ENCODE measurements at places on chromosomes 3 and 15.

GRCh38 chr15:68059630-68060029, 5.5 kb downstream of the PIAS1 start:
- DNase-seq = no peak

GRCh38 chr15:57284535-57284934, 91.8 kb upstream of the CGNL1 start:
- no peak for DNase-seq

GRCh38 chr3:5298453-5298852, 110.9 kb downstream of the EDEM1 start:
- no peak for DNase-seq

- no peak for DNase-seq
Measured at GRCh38 chr15:85430406-85431204, 50.2 kb downstream of the AKAP13 start.

DNA sequence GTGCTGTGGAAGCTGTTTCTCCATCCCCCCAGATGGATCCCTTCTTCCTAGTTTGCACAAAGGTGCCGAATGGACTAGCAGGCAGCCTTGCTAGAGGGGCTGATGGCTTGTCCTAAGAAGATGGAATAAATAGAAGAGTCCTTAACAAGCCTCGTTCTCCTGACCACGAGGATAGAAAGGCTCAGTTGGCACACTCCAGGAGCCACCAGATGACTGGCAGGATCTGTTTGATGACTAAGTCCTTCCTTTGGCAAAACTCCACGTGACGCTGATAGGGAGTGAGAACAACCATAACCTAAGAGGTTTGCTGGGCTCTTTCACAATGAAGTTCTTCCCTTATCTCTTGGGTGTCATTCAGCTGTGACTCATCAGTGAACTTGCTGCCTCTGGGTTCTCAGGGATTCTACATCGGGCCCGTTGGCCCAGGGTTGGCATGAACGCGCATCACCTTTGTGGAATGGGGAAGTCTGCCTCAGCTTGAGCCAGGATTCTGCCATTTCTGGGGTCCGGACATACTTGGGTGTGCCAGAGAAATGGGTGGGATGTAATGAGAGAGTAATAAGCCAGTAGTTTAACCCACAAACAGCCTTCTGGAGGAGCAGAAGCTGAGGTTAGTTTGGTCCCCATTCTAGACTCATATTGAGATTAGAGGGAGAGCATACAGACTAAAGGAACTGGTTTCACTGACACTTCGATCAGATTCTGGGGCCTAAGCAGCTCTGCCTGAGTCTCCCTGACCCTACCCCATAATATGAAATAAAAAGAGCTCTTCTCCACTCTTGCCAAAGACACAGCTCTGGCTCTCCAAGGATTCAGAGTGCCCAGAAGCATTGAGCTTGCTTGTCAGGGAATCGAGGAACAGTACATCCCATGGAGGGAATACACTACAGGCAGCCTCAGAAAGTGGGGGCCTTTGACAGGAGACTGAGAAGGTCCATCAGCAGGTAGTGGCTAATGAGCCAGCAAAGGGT, 2.0 kb upstream of the MELTF start:
- peak; percentile 96 for DNase-seq

DNA sequence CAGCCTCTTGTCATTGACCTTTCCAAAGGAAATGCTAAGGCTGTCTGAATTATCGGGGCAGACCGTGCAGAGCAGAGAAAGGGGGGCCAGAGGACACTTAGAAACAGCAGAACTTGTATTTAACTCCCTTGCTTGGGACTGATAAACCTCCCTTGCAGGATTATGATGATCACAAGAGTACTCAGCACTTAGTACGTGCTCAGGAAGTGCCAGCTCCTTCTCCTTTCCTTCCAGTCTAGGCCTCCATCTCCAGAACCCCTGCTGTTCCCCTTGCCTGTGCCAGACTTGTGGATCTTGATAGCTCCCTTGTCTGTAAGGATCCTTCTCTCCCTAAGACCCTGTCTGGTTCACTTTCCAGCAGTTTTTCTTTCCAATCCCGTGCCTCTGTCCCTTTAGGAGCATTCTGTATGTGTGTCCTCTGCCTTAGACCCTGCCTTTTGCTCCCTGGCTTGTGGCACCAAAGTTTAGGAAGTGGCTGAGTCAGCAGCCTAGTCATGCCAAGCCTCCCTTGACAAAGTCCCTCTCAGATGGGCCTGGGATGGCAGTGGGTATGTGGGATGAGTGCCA, 747 bp downstream of the SORD start:
- DNase-seq = peak; percentile 7

Measured in HS-27A (cell line).